ENCODE measurements at places on chromosomes 16 and 17. TPM values are rescaled to one million over a fixed set of nuclear protein-coding genes. Genes with fewer than 3 reads are reported as not detected.

DNA sequence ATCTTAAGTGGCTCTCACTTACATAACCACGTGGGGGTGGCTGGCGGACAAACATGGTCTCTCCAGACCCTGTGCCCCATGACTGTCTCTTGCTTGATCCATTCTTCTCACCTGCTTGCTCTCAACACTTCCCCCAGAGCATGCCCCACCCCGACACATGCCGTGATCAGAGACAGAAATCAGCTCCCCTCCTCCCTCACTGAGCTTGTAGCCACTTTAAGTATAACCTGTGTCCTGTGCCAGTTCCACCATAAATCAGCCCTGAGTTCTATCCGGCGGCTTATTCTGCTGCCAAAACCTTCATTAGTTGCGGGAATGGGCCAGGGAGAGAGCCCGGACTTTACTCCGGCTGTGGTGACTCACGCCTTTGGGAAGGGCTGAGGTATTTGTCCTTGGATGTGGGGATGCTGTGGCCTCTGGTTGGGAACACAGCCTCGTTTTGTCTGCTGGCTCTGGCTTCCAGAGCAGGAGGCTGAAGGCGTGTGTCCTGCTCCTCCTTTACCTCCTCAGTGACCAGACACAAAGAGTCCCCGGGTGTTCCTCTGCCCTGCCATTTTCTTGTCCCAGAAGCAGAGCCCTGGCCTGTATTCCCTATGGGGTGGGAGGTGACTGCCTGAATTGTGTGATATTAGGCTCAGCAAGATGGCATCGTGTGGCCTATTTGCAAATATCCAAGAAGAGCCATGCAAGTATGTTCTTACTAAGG is 21.1 kb downstream of the ANKRD40 start:
- peak; percentile 92 for DNase-seq

- no peak for DNase-seq
Measured at GRCh38 chr16:79003026-79003609, 597.4 kb downstream of the MAF start.

DNA sequence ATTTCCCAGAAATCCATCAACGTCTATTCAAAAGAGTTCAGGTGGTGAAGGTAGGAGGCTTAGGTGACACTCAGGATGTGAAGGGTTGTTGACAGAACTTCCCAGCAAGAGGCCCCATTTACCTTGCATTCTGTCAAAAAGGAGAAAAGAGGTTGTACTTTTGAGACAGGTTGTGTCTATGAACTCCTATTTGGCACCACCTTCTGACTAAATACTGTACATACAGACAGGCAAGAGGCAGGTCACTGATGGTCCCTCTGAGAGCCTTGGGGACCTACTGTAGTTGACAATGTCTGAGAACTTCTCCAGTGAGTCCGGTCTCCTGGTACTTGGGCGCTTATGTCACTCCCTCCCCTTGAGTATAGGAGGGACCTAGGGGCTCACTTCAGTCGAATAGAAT is 479.3 kb upstream of the ZFHX3 start:
- DNase-seq, result no peak

- DNase-seq, result no peak
Measured at GRCh38 chr16:85523602-85524364, 89.3 kb upstream of the GSE1 start.

- DNase-seq, result no peak
Measured at GRCh38 chr17:17782523-17783115, 54.2 kb downstream of the SREBF1 start.

GRCh38 chr16:54265575-54266107 is 20.9 kb downstream of the IRX3 start:
- DNase-seq, result no peak

GRCh38 chr16:84449156-84450140 is 55.0 kb downstream of the MEAK7 start:
- no peak for DNase-seq

- DNase-seq, result no peak
Measured at GRCh38 chr17:7046127-7046724, 2.3 kb upstream of the SLC16A11 start.

- DNase-seq, result no peak
Measured at GRCh38 chr17:29618272-29619065, 4.2 kb downstream of the CORO6 start.

- DNase-seq, result no peak
Measured at GRCh38 chr17:10208604-10209193, 10.3 kb upstream of the GAS7 start.

- DNase-seq, result peak; percentile 94
Measured at GRCh38 chr17:82287868-82288801, 14.6 kb upstream of the CSNK1D start.

GRCh38 chr16:19524356-19524615 is 544 bp downstream of the CCP110 start:
- no peak for DNase-seq

GRCh38 chr16:66798161-66798560 is 3.2 kb downstream of the TERB1 start:
- DNase-seq, result no peak

DNA sequence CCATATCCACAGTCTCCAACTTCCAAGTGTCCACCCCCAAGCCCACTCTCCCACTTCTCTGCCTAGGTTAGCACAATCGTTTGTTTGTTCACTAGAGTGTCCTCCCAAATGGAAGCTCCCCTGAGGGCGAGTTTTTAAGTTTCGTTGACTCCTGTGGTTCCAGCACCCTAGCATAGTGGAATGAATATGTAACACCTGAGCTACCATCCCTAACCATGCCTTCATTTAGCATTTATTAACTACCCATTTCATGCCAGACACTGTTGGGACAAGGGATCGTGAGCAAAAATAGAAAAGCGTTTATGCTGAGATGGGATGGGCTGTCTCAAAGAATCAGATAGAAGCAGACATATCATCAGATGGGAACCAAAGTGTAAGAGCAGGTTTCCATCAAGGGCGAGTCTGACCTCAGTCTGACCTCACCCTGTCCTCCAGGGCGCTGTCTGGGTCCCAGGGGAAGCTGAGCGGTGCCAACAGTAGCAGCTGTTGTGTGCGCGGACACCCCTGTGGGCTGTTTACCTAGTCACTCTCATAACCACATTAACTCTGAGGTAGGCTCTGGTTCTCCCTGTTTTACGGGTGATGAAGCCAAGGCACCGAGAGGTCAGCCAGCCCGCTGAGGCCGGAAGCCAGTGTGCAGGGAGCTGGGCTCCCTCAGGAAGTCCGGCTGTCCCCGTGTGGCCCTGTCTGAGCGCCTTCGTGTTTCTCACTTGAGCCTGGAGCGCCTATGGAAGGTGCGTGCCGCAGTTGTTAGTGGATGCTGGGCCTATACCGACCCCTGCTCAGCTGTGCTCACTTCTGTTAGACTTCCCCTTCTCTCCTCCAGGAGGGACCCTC is 6.2 kb downstream of the CNP start:
- peak; percentile 88 for DNase-seq

DNA sequence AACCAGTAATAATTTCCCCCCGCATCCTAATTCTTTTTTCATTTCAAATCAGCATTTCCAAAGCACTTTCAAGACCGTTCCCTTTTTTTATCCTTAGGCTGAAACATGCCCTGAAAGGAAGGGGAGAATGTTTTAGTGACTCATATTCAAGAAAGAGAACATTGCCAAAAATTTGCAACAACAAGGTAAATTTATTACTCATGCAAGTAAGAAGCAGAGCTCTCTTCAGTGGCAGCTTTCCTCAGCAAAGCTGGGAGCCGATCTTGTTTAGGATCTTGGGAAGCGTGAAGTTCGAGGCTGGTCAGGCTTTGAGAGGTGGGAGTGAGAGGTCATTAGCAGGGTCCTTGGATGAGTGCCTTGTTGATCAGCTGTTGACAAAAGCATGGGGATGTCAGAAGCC is 129.5 kb downstream of the PRKCA start:
- peak; percentile 90 for DNase-seq

- peak; percentile 43 for DNase-seq
Measured at GRCh38 chr16:20889625-20890275, 10.4 kb downstream of the DCUN1D3 start.

DNA sequence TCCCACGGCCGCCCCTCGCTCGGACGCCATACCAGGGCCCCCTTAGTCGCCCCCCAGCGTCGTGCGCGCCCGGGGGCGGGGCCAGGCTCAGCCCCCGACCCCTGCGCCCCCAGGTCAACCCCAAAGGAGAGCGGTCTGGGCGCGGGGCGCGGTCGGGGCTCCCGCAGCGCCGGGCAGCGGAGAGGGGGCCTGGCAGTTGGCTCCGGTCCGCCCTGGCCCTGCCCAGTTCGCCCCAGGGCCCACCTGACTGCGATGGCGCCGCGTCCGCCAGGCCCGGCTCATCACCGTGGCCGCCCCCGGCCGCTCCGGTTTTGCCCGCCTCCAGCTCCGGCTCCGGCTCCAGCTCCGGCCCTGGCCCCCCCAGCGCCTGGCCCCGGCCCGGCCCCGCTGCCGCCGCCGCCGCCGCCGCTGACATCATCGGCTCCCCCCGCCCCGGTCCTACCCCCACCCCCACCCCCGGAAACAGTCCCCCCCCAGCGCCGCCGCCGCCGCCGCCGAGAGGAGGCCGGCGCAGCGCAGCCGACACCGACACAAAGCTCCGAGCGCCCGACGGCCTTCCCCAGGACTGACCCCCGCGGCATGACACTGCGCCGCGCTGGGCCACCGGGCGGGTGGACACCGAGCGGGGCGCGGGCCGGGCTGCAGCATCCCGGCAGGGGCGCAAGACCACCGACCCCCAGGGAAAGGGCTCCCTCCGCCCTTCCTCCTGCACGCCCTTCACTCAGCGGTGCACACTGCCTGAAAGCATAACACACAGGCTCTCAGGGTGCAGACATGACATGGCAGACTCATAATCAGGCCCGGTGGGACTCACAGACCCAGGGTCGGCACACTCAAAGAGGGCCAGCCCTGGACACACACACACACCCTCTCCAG is at the start of gene ZBTB4:
TSS of gene ZBTB4 (minus strand) at position 419 of the 876 bp plus-strand sequence. CDS start 12,830 bp downstream, outside the sequence.
- DNase-seq, result no peak

GRCh38 chr17:4854111-4854681 is 21.1 kb downstream of the MINK1 start:
- peak; percentile 40 for DNase-seq

- DNase-seq, result no peak
Measured at GRCh38 chr17:40974366-40974765, 7.6 kb upstream of the KRT39 start.

DNA sequence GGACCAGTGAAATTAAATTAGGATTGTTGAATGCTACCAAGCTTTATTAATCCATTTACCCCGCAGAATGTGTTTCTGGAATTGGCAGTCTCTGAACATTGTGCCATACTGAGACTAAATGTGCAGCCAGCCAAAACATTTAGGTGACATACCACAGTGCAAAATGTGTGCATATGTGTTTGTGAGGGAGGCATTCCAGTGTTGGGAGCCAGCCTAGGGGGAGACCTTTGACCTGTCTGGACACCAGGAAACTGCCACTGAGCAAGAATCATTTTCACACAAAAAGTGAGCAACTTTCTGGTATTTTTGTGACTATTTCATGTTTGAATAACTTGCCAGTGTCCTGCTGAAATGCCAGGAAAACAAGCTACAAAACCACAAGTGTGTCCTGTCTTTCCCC is 64.7 kb upstream of the SLC12A3 start:
- peak; percentile 74 for DNase-seq

DNA sequence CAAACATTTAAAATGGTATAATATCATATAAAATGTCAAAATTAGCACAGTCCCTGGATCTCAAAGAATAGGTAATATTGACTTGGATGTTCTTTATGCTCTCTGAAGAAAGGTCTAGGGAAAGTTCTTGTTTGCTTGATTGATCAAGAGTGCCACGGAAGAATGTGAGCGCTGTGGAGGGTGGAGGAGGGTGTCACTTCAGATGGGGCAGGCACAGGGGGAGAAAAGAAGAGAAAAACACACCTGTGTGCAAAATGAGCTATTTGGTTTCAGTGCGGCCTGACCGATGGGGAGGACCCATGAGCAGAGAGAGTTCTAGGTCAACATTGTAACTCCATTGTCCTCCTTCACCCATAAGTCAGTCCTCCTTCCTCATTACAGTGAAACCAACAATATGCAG is 8.8 kb upstream of the VPS4A start:
- DNase-seq, result no peak

GRCh38 chr17:29175349-29175748 is 4.8 kb downstream of the MYO18A start:
- DNase-seq, result no peak

- no peak for DNase-seq
Measured at GRCh38 chr16:78407191-78407590, 307.7 kb downstream of the WWOX start.

DNA sequence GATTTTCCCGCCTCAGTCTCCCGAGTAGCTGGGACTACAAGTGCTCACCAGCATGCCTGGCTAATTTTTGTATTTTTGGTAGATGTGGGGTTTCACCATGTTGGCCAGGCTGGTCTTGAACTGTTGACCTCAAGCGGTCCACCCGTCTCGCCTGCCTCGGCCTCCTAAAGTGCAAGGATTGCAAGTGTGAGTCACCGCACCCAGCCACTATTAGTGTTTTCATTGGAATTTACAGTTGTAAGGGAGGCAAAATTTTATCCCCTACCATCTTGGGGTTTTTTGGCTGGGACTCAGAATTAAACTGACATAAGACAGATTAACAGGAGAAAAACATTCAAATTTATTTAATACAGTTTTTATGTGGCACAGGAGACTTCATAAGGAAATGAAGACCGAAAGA is 12.3 kb upstream of the MYCBPAP start:
- DNase-seq, result no peak

DNA sequence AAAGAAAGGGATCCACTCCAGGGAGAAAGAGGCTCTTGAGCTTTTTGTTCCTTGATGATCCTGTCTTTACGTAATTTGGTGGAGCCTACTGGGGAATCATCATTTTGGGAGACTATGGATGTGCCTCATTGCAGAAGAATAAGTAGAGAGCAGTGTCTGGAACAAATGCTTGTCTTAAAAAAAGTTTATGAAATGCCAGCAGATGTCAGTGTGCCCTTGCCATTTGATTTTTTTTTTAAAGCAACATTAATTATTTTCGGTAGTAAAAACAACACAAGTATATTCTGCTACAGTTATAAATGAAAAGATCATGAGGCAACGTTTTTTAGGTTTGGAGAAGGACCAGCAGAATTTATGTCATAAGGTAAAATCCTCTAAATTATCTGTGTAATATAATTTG is 934.8 kb upstream of the EEF2KMT start:
- DNase-seq, result no peak

- peak; percentile 92 for DNase-seq
Measured at GRCh38 chr17:78316867-78317789, 42.7 kb downstream of the SOCS3 start.

DNA sequence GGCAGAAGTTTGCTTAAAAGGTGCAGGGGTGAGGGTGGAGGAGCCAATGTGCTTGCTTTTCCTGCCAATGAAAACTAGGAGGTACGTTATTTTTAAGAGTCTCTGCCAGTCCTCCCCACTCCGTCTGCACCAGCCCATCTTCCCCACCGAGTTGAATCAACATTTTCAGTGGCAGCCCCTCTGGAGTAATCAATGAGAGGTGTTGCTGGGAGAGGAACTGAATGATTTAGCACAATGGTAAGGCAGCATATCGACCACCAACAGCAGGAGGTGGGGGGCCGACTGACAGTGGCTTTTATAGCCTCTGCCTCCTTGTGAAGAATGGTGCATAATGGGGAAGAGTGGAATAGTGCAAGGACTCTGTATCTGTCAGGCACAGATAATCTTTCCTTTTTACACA is 1465.0 kb upstream of the GOT2 start:
- DNase-seq, result no peak

The PCGF2 gene
- 1.7 TPM for total RNA-seq

The KRT12 gene
- not detected for total RNA-seq

The BCL6B gene
- total RNA-seq, result 0.05 TPM

The DLX4 gene
- total RNA-seq, result not detected

The CFAP97D1 gene
- under 0.01 TPM for total RNA-seq

The NRN1L gene
- not detected for total RNA-seq
